ENCODE measurements at places on chromosomes 12 and 14.

- no peak for DNase-seq
Observed at GRCh38 chr14:101791919-101792572, 30.5 kb downstream of the PPP2R5C start.

DNA sequence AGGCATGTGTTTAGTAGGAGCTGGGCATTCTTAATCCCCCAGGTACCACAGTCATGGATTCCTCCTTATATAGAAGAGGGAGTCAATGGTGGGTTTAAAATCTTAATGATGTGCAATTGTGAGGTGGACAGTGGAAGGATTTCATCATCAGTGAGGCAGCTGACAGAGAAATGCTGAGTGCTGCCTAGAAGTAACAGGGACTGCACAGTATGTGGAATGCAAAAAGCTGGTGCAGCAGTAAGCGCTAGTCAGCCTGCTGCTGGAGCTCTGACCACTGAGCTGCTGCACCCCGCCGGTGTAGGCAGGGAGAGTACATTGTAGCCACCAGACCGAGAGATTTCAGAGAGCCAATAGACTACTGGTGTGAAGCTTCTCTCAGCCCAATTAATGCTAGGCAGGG lies 80.5 kb upstream of the DACT1 start:
- DNase-seq: no peak

DNA sequence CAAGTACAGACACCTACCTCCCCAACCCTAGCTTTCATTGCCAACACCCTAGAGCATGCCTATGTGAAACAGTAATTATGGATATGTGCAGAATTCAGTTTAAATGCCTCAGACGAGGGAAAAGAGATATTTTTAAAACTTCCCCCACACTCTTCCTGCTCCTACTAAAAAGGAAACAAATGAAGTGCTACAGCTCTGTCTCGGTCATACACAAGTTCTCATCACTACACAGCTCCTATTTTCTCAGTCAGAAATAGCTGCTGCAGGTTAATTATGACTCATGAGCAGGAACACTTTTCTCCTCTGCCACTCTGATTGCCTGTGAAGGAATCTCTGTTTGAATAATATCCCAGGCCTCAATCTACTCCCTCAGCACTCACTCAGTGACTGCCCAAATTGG lies 703.6 kb upstream of the FLRT2 start:
- no peak for DNase-seq

DNA sequence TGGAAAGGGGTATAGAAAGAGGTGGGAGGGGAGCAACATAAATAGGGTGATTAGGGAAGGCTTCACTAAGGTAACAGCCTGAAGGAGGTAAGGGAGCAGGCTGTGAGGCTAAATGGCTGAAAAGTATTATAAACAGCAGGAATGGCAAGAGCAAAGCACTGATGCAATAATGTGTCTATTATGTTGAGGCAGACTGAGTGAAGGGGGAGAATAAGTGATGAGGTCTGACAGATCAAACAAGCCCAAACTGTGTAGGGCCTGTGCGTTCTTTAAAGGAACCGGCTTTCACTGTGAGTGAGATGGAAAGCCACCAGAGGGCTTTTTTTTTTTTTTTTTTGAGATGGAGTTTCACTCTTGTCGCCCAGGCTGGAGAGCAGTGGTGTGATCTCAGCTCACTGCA lies 6.7 kb upstream of the VCPKMT start:
- no peak for DNase-seq

GRCh38 chr12:114448618-114448933 lies 42.6 kb upstream of the TBX5 start:
- DNase-seq: no peak

GRCh38 chr14:60183138-60183537 lies 17.9 kb upstream of the DHRS7 start:
- no peak for DNase-seq

- no peak for DNase-seq
Observed at GRCh38 chr14:79337761-79338160, 873.5 kb downstream of the DIO2 start.

DNA sequence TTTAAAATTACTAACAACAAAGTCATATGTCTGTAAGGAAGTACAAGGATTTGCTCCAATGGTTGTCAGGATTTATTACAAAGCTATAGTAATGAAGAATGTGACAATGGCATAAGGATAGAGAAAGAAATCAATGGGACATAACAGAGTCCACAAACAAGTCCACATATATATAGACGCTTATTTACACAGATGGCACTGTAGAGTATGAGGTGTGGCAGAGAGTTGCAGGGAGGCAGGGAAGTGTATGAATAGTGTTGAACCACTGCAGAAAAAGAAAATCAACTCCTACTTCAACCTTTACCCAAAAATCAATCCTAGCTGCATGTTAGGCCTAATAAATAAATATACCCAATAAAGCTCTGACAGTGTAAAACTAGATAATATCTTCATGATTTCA lies 21.3 kb downstream of the SOS2 start:
- no peak for DNase-seq

- DNase-seq: no peak
Observed at GRCh38 chr12:93839064-93839463, 161.9 kb downstream of the CRADD start.

DNA sequence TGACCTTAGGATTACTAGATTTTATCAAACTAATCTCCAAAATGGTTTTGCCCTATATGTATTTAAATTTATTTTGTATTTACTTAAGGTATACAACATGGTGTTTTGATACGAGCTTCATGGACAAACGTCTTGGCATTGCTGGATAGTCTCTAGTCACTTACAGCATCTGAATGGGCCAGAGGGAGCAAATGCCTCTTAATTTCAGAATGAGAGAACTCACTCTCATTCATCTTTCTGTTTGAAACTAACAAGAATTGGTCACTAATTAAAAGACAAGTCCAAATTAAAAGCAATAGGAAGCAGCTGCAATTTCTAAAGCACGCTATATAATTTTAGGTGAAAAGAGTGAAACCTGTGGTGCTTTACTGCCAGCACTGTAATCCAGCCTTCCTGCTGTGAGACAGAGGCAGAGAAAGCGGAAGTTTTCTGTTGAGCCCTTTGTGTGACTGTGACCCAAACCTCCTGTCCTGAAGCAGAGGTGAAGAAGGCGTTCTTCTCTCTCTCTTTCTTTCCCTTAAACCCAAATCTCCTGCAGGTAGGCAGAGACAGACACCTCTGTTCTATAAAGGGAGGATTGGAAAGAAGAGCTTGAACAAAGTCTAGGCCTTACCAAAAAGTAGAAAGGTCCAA lies 184.6 kb upstream of the NAV3 start:
- DNase-seq: no peak

GRCh38 chr12:6224550-6224949 lies 24.4 kb downstream of the CD9 start:
- no peak for DNase-seq

DNA sequence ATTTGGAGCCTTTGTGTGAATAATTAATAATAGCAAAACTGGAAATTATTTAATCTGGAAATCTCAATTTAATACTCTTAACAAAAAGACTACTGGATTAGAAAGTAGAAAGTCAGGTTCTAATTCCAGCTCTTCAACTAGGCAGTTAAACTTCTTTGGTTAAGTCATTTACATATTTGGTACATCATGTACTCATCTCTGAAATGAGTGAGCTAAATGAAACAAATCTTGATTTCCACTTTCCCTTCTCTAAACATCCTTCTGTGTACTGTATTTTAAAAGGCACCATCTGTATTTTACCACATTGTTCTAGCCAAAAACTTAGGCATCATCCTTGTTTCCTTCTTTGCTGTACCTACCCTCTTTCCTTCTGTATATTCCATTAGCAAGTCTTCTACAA lies 26.9 kb downstream of the CRADD start:
- no peak for DNase-seq

Data from NCI-H187 (cell line).